ENCODE measurements at places on chromosomes 6 and 20. TPM values are rescaled to one million over a fixed set of nuclear protein-coding genes. Genes with fewer than 3 reads are reported as not detected.
A peak's percentile ranks its signal among the peaks of the same experiment; 100 is the strongest.

The HDDC2 gene
- total RNA-seq: 80.3 TPM

The RIMS4 gene
- 3.2 TPM for total RNA-seq

The TSPO2 gene
- not detected for total RNA-seq

The TRAM2 gene
- 28.2 TPM for total RNA-seq

The NOP56 gene
- total RNA-seq: 148 TPM

The CNR1 gene
- total RNA-seq: 0.87 TPM

The SLC4A11 gene
- not detected for total RNA-seq

The CRISP2 gene
- total RNA-seq: 0.23 TPM

The BMP2 gene
- total RNA-seq: 1.1 TPM

- DNase-seq: no peak
Observed at GRCh38 chr6:163291622-163292021, 122.9 kb upstream of the QKI start.

GRCh38 chr6:134589512-134589911 lies 271.6 kb upstream of the SGK1 start:
- DNase-seq: peak; percentile 33

GRCh38 chr6:140393665-140394540 lies 1019.5 kb upstream of the CITED2 start:
- peak; percentile 3 for DNase-seq

DNA sequence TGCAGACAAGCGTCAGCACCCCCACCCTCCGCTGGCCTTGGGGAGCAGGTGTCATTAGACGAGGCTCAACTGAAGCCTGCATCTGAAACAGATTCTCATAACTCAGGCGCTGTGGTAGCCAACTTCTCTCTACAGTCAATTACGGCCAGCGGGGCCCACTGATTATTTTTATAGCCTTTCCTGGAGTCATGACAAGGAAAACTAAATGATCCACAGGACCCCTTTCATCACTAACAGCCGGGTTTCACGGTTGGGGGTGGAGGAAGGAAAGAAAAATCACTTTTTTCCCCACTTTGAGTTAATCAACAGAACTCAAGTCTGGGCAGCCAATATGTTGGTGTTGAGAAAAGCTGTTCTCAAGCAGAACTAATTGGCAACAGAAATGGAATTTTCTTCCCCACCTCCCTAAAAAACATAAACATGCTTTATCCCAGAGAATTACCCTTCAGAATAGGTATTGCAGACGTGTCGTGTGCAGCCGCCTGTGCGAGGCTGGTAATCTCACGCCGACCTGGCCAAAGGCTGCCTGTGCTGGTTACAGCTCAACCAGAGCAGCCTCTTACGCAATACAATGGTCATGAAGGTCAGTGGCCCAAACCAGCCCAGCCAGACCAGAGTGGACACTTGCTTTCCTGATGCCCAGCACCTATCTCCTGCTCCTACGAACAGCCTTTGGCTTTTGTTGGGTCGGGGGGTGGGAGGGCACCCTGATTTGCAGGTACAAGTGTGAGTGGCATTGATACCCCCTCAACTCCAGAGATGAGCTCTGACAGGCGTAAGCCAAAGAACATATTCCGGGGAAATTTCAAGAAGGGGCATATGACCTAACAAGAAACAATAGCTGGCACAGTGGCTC lies 11.0 kb downstream of the RIPOR3 start:
- DNase-seq: no peak

DNA sequence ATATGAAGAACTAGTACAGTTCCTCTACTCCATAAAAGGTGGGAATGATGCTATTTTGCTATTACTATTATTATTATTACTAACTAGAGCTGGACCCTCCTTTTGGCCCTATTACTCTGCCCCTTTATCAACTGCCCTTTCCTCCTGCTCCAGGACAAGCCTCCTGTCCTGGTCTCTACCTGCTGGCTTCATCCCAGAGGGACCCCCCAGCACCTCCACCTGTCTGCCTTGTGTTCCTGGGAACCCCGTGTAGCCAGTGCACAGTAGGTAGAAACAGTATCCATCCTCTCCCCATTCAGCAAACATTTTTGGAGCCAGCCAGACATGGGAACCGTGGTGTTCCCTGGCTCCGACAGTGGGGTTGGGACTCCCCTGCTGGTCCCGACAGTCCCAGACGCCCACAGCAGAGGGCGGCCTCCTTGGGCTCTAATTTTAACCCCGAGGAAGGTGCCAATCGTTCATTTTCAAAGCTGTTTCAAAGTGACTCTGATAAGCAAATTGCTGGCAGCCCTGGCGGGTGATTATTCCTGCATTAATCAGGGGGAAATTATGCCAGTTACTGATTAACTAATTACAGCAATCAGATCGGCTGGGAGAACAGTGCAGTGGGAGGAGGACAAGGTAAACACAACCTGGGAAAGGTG lies 44.2 kb upstream of the MDGA1 start:
- no peak for DNase-seq

DNA sequence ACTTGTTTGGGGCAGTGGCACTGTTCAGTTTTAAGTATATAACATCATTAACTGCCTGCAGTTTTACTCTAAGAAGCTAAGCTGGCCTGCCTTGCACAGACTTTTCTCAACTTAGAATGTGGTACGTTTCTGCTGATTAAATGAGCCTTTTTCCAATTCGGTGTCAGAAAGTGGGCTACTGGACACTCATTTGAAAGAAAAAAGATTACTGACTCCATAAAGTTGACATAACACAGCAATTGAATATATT lies 2.1 kb downstream of the ZMYND8 start:
- no peak for DNase-seq

DNA sequence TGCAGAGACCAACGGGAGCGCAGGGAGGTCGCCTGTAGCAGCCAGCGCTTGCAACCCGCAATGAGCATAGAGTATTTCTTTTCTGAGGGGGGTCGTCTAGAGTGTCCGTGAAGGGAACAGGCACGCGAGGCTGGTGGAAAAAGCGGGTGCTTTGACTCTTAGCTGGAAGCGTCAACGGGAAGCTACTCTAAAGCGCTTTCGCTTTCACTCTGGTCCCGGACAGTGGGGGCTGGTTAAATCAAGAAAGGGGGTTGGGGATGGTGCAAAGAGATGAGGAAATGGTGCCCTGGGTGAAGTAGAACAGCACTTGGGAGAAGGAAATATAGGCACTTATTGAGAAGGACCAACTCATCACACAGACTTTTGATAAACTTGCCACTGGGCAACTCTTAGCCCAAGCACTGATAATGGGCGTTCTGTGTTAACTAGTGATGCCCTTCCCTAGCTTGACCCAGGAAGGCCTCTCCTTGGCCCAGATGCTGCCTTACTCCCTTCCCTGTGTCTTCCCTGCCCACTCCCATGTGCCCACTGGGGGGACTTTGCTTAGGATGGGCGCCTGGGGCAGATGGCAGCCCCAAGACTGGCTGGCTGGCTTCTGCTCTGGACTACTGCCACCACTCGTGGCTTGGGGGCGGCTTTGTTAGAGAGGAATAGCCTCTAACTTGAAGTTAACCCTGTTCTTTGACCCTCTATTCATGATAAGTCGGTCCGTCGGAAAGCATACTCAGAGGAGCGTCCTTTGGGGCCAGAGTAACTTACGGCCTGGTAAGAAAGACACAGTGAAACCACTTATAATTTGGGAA lies 585 bp downstream of the PSMB9 start:
- DNase-seq: peak; percentile 43

GRCh38 chr6:117304446-117304845 lies 39.1 kb downstream of the VGLL2 start:
- no peak for DNase-seq

GRCh38 chr6:42947950-42948349 lies 12.6 kb upstream of the GNMT start:
- no peak for DNase-seq

DNA sequence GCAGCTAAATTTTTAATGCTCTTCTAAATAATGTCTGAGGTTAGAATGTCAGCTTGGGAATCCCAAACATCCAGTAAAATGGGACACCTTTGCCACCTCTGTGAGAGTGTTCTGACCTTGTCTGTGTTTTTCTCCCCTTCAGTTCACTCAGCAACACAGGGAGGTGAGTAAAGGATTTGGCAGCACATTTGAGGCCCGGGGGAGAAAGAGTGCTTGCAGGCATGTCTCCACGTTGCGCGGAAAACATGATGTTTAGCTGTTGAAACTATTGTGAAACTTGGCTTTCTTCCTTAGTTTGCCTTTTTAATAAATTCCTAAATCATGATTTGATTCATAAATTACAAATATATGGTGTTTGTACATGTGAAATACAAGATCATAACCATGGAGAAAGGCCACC lies 707.8 kb upstream of the FLRT3 start:
- no peak for DNase-seq

GRCh38 chr6:85126485-85127167 lies 323.3 kb upstream of the NT5E start:
- peak; percentile 60 for DNase-seq

DNA sequence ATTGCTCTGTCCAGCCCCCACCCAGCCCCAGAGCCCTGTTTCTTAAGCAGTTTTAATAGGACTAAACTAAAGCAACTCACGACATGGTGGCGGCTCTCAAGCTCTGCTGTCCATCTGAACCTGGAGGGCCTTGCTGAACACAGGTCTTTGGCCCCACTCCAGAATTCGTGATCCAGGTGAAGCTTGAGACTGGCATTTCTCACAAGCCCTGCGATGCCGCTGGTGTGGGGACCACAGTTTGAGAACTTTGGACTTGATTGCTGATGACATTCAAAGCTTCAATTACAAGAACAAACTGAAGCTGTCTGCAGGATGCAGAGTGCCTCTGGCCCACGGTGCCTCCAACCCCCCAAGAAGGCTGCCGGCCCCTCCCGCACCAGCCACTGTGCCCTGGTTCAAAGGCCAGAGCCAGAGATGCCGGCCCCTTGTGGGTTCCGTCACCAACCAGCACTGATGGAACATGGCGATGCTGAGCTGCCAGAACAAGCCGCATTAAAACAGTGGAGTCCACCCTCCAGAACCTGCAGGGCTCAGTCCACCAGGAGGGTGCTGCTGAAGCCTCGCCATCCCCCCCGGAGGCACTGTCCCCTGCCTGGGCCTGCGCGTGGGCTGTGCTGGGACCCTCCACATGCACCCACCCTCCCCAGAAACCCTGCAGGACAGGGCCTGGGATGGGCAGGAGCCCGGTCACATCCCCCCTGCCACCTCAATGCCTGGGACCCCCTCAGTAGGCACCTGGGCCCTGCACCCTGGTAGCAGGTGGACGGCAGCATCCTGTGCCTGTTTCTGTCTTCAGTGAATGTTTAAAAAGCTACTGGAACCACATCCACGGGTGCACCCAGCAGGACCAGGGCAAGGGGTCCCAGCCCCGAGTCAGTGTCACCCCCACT lies 101.1 kb downstream of the PSMB1 start:
- DNase-seq: no peak

- DNase-seq: peak; percentile 41
Observed at GRCh38 chr20:8043687-8044282, 24.2 kb upstream of the TMX4 start.

DNA sequence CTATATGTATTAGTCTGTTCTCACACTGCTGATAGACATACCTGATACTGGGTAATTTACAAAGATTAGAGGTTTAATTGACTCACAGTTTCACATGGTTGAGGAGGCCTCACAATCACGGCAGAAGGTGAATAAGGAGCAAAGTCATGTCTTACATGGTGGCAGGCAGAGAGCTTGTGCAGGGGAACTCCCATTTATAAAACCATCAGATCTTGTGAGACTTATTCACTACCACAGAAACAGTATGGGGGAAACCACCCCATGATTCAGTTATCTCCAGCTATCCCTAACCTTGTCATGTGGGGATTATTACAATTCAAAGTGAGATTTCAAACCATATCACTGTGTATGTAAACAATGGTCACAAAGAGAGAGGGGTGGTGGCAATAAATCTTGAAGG lies 6.6 kb downstream of the CST8 start:
- DNase-seq: no peak

GRCh38 chr20:48454671-48455490 lies 372.9 kb downstream of the PREX1 start:
- no peak for DNase-seq

GRCh38 chr20:45509091-45509490 lies 6.3 kb downstream of the SPINT3 start:
- no peak for DNase-seq

- no peak for DNase-seq
Observed at GRCh38 chr6:79656134-79656533, 25.0 kb downstream of the SH3BGRL2 start.

GRCh38 chr20:50208085-50208491 lies 17.5 kb downstream of the CEBPB start:
- no peak for DNase-seq

GRCh38 chr6:163191704-163192537 lies 222.6 kb upstream of the QKI start:
- DNase-seq: no peak

GRCh38 chr6:43101497-43101896 lies 25.4 kb downstream of the PTK7 start:
- DNase-seq: no peak

- no peak for DNase-seq
Observed at GRCh38 chr6:17318435-17319165, 37.4 kb downstream of the RBM24 start.

- DNase-seq: peak; percentile 62
Observed at GRCh38 chr6:144013486-144013909, 5.4 kb upstream of the PLAGL1 start.

- no peak for DNase-seq
Observed at GRCh38 chr6:141705431-141705830, 427.3 kb upstream of the GJE1 start.

- DNase-seq: peak; percentile 67
Observed at GRCh38 chr6:14129575-14129974, 12.0 kb downstream of the CD83 start.

GRCh38 chr20:13317439-13317838 lies 96.4 kb downstream of the ISM1 start:
- DNase-seq: no peak

DNA sequence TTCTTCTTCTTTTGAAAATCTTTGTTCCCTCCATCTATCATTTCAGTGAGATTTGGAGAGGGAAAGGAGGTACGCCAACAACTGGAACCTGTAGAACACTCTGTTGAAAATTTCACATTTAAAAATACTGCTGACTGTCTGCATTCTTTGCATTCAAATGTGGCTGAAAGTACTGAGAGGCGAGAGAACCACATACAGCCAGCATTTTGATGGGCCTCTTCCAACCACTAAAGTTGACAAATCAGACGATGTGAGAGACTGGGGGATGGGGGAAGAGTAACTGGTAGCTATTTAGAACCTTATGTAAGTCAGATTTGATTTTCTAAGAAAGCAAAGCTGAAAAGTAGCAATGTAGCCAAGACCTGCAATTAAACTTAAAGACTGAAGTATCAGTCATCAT lies 77.5 kb downstream of the FKBP5 start:
- no peak for DNase-seq
